Kasumi-1 (cell line): ENCODE measurements at places on chromosomes 7 and 10.

DNA sequence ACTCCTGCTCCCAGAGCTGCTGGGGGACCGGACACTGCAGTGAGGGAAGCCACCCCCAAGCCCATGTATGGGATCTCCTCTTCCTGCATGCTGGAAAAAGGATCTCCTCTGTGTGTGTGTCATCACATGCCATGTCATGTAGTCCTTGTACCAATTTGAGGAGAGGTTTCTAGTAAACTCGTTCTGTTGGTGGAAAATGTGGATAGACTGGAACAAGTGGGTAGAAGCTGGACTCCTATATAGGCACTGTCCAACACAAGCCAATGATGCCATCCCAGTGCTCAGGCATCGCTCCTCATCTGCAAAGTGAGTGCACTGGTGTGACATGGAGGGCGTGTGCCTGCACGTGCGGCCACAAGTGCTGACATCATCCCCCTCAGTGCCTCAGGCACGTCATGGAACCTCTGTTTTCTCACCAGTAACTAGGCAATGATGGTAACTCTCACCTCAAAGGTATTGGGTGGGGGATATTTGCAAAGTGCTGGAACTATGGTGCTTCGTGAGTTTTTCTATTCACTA lies 19.3 kb downstream of the MYO1G start:
- DNase-seq, result no peak

DNA sequence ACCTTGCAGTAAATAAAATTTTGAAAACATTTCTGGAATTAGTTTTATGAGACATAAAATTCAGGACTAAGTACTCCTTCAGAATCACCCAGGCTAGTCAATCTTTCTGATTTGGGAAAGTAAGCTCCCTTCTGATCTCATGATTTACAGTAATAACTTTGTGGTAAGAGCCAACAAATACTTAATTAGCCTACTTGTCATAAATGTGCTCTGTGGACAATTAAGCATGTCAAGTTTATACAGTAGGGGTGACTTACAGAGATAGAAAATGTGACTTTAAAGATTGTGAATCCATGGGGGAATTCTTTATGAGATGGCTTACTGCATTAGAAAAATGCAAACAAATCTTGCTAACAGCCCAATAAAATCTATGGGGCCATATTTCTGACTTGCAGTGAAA lies 616.9 kb upstream of the GHITM start:
- no peak for DNase-seq

DNA sequence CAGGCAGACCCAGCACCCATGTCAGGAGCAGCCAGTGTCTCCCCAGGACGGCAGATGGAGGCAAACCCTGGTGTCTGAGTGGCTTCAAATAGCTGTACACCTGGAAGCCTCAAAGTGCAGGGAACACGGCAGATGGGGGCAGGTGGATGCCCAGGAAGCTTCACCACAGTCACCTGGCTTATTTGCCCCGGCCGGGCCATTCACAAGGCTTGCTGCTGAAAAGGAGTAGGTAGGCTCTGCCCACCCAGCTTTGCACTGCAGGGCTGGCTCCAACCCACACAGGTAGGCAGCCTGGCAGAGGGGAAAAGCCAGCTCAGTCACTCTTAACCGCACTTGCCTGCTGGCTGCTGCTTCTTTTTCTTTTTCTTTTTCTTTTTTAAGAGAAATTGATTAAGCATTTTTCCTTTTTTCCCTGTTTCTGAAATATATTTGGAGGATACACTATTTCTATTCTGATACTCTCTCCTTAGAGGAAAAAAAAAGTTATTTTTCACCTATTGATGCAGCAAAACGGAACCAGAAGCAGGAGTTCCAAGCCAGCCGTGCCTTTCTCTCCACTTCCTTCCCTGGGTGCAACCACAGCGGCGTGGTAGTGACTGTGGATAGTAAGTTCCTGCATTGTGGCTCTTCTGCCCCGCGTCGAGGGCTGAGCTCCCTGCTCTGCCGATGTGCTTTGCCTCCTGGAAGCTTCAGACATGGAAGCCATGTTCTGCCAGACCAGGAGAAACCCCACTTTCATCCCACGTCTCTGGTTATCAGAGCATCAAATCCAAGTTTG lies 118.3 kb downstream of the KLF6 start:
- DNase-seq, result peak; percentile 78

- no peak for DNase-seq
Observed at GRCh38 chr7:22146961-22147512, 201.3 kb upstream of the CDCA7L start.

GRCh38 chr10:102650655-102651454 lies 6.6 kb downstream of the TRIM8 start:
- no peak for DNase-seq

DNA sequence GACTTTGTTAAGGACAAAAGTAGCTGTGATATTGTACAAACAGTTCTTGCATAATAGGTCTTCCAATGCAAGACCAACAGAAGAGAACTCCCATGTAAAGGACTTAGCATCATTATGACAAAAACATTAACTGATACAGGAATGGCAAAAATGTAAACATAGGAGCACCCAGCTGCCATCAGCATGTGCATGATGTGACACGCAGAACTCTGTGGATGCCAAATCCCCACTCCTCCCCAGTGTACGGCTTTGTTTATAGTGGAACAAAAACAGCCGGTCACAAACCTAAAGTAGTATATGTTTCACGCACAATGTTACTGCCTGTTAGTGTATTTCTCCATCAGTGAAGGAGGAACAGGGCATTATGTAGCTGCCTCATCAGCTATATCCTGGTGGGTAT lies 316.0 kb upstream of the AOAH start:
- no peak for DNase-seq

DNA sequence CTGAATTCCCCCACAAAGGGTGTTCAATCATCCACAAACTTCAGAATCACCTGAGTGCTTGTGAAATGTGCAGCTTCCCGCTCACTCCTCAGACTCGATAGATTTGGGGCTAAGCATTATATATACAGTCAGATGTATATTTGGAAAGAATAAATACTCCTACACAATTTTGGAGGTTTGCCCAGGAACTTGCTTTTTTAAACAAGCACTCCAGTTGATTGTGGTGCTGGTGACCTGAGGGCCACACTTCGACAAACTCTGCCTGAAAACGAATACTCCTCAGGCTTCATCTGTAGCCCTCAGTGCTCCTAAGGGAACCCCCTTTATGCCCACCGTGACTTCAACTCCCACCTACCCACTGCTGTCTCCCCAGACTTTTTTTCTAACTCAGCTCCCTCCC lies 211.6 kb downstream of the INHBA start:
- no peak for DNase-seq

GRCh38 chr10:15053061-15053460 lies 9.3 kb downstream of the OLAH start:
- no peak for DNase-seq

GRCh38 chr10:29783201-29783947 lies 148.6 kb upstream of the SVIL start:
- no peak for DNase-seq

DNA sequence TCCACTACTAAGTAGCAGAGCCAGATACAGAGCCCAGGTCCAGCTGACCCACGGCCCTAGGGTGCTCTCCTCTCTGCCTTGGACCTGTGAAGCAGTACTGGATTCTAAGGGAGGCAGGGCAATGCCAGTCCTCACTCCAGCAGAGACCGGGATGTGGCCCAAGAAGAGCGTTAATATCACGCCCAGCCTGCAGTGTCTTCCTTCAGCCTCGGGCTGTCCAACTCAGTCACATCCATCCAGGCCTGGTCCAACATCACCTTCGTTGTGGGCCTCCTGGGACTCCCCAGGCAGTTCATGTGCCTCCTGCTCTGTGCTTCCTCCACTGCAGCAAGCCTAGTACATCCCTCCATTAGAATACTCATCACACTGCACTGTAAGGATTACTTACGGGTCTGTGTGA lies 114.5 kb downstream of the GRID1 start:
- DNase-seq, result no peak

GRCh38 chr10:128864554-128865295 lies 602.3 kb upstream of the MGMT start:
- DNase-seq, result no peak

DNA sequence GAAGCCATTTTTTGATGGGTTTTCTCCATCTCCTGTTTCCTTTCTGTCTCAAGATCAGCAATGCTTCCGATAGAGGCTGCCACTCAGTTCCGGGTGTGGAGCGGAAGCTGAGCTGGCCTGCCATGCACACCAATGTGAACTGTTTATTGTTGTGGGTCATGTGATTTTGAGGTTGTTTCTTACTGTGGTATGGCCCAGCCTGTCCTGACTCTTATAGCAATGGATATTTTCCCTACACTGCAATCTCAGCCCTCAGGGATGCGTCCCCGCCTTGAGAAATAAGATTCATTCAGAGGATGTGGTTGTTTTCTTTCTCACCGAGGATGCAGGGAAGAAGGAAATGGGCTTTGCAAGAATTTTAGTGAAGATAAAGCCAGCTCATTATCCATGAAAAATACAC lies 134.7 kb downstream of the PFKFB3 start:
- DNase-seq, result no peak

GRCh38 chr10:49512121-49512809 lies 26.7 kb downstream of the ERCC6 start:
- peak; percentile 83 for DNase-seq

- DNase-seq, result no peak
Observed at GRCh38 chr10:60420991-60421894, 31.6 kb upstream of the ANK3 start.

GRCh38 chr10:99859585-99859984 lies 77.1 kb downstream of the ABCC2 start:
- no peak for DNase-seq

DNA sequence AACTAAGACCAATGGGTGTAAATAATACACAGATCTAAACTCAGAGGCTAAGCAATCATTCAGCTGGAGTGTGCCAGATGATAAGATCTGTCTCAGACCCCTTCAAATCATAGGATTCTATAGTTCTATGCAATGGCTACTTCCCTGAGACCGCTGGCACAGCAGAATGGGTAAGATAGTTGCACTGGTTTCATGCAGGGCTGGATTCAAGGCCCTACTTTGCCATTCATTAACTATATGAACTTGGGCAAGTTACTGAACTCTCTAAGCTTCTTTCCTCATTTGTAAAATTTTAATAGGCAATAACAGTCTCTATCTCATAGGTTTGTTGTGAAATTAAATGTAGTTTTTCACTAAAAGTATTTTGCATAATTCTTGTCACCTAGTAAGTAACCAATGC lies 62.0 kb downstream of the TFEC start:
- DNase-seq, result no peak

DNA sequence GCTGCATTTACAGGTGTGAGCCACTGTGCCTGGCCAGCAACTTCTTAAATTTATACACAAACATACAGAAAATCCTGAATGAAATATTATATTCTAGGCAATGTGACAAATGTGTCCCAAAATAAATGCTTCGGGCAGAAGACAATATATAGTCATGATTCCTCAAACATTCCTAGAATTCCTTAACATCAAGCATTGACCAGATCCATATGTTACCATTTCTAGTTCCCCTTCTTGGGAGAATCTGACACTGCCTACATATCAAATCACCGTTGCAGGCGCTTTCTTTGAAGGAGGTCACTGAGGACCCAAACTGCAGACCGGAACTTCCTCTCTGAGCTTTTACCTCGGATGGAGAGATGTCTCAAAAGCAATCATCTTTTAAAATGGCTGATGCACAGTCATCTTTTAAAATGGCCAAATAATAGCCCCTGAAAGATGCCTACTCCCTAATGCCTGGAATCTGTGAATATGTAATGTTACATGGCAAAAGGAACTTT lies 323.5 kb downstream of the PHF14 start:
- no peak for DNase-seq

DNA sequence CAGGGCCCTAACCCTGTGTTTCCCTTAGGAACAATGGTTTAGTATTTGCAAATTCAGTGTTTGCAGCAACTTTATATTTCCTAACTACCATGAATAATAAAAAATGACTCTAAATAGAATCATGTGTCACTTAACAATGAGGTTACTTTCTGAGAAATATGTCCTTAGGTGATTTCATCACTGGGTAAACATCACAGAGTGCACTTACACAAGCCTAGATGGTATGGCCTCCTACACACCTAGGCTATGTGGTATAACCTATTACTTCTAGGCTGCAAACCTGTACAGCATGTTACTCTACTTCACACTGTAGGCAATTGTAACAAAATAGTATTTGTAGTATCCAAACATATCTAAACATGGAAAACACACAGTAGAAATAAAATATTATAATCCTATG lies 1174.6 kb upstream of the LRRTM3 start:
- no peak for DNase-seq

- no peak for DNase-seq
Observed at GRCh38 chr10:30894221-30894620, 137.4 kb downstream of the ZNF438 start.

DNA sequence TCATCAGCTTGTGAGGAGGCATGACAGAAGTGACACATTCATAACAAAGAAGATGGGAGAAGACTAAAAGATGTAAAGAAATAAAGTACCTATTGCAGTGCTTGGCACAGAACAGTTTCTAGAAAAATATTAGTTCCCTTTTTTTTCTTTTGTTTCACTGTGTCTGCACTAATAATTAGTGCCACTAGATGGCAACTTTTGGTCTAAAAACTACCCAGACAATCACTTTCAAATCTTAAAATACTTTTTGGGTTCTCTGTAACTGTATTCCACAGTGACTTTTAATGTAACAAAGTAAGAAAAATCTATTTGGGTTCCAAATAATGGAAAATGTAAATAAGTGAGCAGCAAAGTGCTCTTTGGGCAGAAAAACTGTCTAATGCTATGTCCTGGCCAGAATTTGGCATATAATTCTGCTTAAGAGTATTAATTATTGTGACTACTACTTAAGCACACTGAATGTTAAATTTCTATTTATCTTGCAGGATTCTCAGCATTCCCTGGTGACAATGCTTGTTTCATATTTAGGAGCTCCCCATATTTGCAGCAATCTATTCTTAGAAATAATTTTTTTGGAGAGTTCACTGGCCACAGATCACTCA lies 134.8 kb upstream of the KIF5B start:
- peak; percentile 95 for DNase-seq

GRCh38 chr7:77247206-77247850 lies 47.7 kb upstream of the FGL2 start:
- peak; percentile 65 for DNase-seq

DNA sequence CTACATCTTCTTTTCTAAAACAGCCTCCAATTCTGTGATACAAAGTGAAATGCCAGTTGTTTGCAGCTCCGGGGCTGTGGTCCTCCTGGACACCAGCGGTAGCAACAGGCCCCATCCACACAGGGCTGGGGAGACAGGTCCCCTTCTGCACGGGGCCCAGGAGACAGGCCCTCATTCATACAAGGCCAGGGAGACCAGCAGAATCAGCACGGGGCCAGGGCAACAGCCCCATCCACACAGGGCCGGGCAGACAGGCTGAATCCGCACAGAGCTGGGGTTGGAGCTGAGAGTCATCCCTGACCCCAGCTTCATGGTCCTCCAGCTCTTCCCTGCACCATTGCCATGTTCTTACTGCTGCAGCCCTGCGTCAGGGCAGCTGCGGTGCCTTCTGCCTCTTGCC lies 238.6 kb downstream of the MGMT start:
- DNase-seq, result no peak
